ENCODE measurements at places on chromosomes 16 and 17. TPM values are rescaled to one million over a fixed set of nuclear protein-coding genes. Genes with fewer than 3 reads are reported as not detected.

GRCh38 chr17:17447264-17447663 lies 29.5 kb upstream of the MED9 start:
- DNase-seq = no peak

GRCh38 chr17:69870751-69871199 lies 204.2 kb upstream of the KCNJ16 start:
- peak; percentile 46 for DNase-seq

GRCh38 chr16:87835882-87836331 lies 33.4 kb downstream of the SLC7A5 start:
- no peak for DNase-seq

The TLCD2 gene
- 5.3 TPM for polyA plus RNA-seq

DNA sequence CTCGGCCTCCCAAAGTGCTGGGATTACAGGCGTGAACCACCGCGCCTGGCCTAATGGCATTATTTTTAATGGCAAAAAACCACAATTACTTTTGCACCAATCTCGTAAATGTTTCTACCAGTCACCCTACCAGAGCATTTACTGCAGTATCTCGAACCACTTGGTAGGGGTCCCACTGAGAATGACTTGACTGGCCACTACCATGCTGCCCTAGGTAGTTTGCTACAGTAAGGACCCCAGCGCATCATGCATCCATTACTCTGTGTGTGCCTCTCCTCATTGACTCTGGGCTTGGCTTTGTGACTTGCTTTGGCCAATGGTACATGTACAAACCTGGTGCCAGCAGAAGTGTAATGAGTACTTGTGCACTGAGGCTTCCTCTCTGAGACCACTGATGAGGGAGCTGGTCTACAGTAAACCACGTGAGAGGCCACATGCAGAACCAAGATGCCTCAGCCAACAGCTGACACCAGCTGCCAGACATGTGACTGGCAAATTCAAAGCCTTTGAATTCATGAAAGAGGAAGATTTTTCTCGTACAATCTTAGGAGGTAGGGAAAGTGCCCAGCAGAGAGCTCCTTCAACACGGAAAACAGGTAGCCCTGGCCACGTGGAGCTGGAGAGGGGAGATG lies 421.7 kb upstream of the C16orf82 start:
- DNase-seq = no peak

The P2RX5 gene
- polyA plus RNA-seq = 26.3 TPM

- no peak for DNase-seq
These were observed 16.7 kb upstream of the BAIAP2 start for GRCh38 chr17:81018044-81018802.
